Hippocampal formation (tissue), 2 donors: ENCODE measurements at places on chromosomes 4 and X.
A peak's percentile ranks its signal among the peaks of the same experiment; 100 is the strongest.

DNA sequence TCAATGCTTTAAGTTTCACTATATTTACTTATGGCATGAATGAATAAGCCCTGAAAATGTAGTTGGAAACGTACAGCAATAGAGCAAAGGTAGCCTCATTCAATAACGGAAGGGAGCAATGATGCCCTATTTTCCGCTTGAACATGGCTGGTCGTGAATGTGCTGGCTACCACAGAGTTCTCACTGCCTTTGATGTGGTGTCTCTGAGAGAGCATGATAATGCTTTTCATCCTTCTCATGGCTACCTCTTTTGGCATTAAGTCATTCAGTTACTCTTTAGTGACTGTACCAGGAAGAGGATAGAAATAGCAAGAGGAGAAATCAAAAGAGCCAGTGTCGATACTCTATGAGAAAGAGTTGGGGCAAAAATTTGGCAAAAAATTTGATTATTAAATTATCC lies 308.0 kb downstream of the PPP3CA start:
- no peak for DNase-seq

GRCh38 chr4:118954246-118954645 lies 65.6 kb downstream of the SYNPO2 start:
- DNase-seq, result peak; percentile 61

GRCh38 chr4:181323061-181323460 lies 920.1 kb upstream of the TENM3 start:
- no peak for DNase-seq

- no peak for DNase-seq
These were observed 23.7 kb downstream of the PLS3 start for GRCh38 chrX:115584696-115585095.

DNA sequence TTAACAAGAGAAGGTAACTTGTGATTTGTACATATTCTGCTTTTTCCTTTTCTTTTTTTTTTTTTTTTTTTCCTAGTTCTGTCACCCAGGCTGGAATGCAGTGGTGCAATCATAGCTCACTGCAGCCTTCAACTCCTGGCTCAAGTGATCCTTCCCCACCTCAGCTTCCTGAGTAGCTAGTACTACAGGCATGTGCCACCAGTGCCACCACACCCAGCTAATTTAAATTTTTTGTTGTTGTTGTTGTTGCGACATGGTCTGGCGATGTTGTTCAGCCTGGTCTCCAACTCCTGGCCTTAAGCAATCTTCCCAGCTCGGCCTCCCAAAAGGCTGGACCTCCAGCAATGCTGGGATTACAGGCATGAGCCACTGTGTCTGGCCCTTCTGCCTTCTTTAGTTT lies 1.5 kb upstream of the TACR3 start:
- no peak for DNase-seq

DNA sequence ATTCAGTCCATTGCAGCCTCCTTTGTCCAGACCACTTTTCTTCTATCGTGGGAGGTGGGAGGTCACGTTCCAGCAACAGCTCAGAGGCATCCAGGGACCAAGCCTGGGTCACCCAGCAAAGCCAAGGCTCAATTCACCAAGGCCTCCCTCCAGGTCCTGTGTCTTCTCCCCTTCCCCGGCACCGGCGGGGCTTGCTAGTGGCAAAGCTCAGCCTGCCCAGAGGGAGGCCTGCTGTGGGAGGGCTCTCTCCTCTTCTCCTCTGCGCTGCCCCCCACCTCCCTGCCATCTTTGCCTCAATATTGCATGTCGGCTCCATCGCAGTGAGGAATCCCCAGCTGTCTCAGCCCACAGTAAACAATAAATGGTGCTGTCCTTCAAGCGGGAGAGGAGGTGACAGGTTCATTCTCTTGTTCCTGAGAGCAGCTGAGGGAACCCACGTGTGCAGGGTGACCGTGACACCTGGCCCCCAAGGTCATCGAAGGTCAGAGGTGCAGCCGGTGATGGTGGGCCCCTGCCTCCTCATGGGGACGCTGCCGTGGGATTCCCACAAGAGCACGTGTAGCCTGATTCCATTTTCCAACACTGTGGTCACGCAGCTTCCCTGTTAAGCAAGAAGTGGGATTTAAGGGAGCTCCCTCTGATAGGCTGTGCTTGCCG lies 111.5 kb upstream of the PSAPL1 start:
- no peak for DNase-seq

GRCh38 chr4:159049780-159050375 lies 53.0 kb upstream of the RAPGEF2 start:
- no peak for DNase-seq

DNA sequence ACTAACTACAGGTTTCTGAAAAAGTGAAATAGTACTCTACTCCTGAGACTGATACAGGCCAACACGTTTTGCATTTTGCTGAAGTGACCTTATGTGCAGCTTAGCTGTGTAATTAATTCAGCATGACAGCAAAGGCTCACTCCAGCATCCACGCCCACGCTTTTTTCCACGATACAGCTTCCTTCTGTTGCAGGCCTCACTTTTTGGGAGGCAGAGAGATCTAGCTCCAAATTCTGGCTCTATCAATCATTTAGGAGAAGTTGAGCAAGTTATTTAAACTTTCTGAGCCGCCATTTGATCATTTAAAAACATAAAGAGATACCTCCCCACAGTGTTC lies 160.3 kb downstream of the AFAP1 start:
- no peak for DNase-seq

GRCh38 chr4:47510506-47511143 lies 25.6 kb downstream of the ATP10D start:
- DNase-seq, result no peak

- no peak for DNase-seq
These were observed 32.0 kb downstream of the F8 start for GRCh38 chrX:154990496-154990895.

DNA sequence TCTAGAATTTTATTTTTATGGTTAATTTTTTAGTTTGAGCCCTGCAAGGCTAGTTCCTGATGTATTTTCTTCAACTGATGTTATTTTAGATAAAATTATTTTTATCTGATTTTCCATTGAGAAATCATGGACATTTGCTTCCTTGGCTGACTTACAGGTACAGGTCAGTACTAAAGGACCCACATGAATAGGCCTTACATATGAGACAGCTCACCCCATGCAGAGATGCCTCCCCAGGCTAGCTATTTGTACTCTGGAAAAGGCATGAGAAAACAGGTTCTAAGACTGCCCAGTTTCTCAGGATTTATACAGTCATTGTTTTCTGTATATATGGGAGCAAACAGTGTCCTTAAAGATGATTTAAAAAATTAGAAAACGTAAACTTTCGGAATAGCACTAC lies 255.5 kb downstream of the BMPR1B start:
- no peak for DNase-seq

GRCh38 chrX:40173143-40174000 lies 75.6 kb upstream of the BCOR start:
- DNase-seq, result no peak

- DNase-seq, result no peak
These were observed 12.4 kb upstream of the FRYL start for GRCh38 chr4:48792348-48793006.

GRCh38 chr4:157983300-157983699 lies 189.5 kb downstream of the GASK1B start:
- DNase-seq, result no peak

DNA sequence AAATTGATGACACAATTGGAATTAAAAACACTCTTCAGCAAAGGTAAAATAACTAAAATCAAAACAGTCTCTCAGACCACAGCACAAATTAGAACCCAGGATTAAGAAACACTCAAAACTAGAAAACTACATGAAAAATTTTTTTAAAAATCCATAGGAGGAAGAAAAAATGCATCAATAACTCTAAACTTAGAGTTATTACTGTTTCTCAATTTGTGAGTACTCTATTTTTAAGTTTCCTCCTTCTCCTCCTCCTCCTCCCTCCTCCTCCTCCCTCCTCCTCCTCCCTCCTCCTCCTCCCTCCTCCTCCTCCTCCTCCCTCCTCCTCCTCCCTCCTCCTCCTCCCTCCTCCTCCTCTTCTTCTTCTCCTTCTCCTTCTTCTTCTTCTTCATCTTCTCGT lies 1395.7 kb downstream of the STIM2 start:
- DNase-seq, result no peak

GRCh38 chr4:37138019-37138653 lies 106.4 kb upstream of the NWD2 start:
- no peak for DNase-seq

GRCh38 chr4:151251603-151252304 lies 25.2 kb upstream of the PRSS48 start:
- DNase-seq, result no peak

DNA sequence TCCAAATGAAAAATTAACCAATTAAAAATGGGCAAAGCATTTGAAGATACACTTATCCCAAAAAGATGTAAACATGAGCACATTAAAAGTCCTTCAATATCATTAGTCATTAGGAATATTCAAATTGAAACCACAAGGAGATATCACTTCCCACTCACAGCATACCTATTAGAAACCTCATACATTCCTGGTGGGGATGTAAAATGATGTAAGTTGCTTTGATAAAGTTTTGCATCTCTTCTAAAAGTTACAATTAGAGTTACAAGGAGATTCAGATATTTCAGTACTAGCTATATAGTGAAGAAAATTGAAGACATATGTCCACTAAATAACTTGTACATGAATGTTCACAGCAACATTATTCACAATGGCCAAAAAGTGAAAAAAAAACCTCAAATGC lies 1109.3 kb upstream of the LCORL start:
- no peak for DNase-seq

GRCh38 chr4:59161249-59161648 lies 2038.9 kb upstream of the ADGRL3 start:
- no peak for DNase-seq

- DNase-seq, result no peak
These were observed 88.7 kb downstream of the DCTD start for GRCh38 chr4:182828360-182829025.

GRCh38 chr4:20279381-20279780 lies 27.7 kb downstream of the SLIT2 start:
- no peak for DNase-seq

- DNase-seq, result peak; percentile 28
These were observed 174.5 kb downstream of the NSUN7 start for GRCh38 chr4:40924096-40924792.

DNA sequence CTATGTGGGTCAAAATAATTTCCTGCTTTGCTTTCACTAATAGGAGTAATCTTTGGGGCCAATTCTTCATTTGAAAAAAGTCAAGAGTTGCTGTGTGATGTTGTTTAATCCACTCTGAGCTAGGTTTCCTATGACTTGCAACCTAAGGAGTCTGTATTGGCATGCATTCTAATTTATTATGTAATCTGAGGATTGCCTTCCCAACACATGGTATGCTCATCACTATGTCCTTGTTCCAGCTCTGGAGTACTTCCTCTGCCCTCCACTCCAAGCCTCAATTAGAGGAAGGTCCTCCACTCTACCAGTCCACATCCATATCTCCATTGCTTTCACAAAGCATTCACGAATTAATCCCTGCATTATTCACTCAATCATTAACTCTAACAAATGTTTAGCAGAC lies 56.1 kb downstream of the PPP3CA start:
- no peak for DNase-seq

GRCh38 chr4:183255487-183255886 lies 64.6 kb downstream of the CLDN22 start:
- no peak for DNase-seq

DNA sequence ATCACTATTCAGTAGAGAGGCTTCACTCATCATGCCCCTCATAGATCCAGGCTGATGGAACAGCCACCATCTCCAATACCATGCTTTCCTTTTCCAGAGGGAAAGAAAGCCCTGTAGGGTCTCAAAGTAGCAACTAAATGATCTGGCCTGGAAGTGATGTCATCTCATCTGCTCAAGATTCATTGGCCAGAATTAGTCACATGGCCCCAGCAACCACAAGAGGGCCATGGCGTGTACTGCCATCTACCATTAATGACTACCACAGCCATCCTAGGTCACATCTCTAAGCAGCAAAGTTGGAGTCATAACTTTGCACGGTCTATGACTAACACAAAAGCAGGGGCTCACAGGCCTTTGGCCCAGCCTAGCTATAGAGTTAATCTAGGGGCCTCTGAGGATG lies 194.8 kb downstream of the KIT start:
- DNase-seq, result no peak

GRCh38 chr4:173852775-173853174 lies 322.7 kb upstream of the HAND2 start:
- no peak for DNase-seq

- DNase-seq, result no peak
These were observed 208.1 kb downstream of the ANKRD50 start for GRCh38 chr4:124504431-124504830.

DNA sequence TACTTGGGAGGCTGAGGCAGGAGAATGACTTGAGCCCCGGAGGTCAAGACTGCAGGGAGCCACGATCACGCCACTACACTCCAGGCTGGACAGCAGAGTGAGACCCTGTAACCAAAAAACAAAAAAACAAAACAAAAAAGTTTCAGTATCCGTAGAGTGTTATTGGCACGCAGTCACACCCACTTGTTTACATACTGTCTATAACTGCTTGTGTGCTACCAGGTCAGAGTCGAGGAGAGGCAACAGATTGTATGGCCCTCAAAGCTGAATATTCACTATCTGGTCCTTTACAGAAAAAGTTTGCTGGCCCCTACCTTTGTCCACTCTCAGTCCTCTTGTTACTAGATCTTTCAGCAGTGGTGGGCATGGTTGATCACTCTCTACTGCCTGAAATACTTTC lies 8.2 kb upstream of the CD99L2 start:
- DNase-seq, result no peak

DNA sequence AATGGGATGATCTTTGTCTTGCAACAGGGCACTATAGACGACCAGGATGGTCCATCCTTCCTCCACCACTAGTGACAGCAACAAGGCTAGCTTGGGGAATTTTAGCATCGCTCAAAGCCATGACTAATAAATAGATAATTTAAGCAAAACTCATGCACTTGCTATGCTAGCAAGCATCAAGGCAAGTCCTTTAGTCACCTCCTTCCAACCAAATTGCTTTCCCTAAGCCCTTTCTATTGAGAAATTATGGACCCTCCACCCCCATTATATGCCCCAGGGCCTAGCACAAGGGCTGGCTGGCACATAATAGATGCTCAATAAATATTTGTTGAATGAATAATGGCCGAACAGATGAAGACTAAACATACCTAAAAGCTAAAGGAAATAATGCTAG lies 28.6 kb downstream of the SLC16A2 start:
- DNase-seq, result no peak

DNA sequence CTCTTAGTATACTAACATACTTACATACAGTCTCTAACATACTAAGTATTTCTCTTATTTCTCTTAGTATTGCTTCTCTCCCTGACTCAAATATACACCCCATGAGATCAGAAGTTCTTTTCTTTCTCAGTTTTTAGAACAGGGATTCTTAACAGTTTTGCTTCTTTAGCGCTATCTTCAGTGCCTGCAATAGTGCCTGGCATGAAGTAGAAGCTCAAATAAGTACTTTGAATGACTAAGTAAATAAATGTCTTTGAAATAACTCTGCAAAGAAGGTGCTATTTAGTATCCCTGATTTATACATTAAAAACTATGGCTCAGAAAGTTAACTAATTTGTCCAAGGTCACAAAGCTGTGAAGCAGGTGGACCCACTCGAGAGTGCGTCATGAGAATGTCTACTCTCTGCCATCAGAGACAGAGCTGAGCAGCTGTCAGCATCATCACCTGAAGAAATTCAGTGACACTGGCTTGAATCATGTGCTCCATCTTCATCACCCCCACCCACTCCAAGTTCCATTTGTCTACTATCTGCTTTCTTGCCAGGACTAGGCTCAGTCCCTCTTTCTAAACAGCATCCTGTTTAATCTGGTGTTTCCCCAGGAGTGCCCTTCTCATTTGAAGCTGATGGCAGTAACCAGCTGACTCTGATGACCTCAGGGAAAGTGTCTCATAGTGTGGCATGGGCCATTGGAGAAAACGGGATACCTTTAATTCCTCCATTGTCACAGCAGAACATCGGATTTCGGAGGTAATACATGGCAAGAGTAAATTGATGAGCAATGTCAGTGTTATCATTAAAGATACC lies 83.1 kb downstream of the CC2D2A start:
- DNase-seq, result no peak

- DNase-seq, result no peak
These were observed 50.0 kb downstream of the COMMD8 start for GRCh38 chr4:47413521-47413920.
